ENCODE measurements at places on chromosomes 12 and 14. TPM values are rescaled to one million over a fixed set of nuclear protein-coding genes. Genes with fewer than 3 reads are reported as not detected.

TAS2R20 gene
- 4.7 TPM for total RNA-seq

PRH2 gene
- total RNA-seq: not detected

CELA1 gene
- not detected for total RNA-seq

MLH3 gene
- 23.9 TPM for total RNA-seq

NTF3 gene
- total RNA-seq: 58.9 TPM

MYF6 gene
- total RNA-seq: not detected

RECQL gene
- total RNA-seq: 8.7 TPM

VWF gene
- total RNA-seq: 1,026 TPM

GNB3 gene
- 10.4 TPM for total RNA-seq

LMNTD1 gene
- not detected for total RNA-seq

DNA sequence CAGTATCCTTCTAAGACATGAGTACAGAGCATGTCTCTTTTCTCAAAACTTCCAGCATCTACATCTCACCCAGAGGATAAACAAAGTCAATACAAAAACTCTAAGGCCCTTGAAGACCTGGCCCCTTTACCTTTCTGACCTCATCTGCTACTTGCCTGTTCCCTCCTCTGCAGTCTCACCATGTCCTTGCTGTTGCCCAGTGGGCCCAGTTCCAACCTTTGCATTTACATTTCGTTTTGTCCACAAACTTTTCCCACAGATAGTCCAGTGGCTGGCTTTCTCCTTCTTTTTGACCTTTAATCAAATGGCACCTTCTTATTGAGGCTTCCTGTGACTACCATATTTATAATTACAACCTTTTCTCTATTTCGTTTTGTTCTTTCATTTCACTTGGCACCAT is 1.6 kb downstream of the IRAK4 start:
- DNase-seq: no peak

- DNase-seq: no peak
Observed at GRCh38 chr14:34201909-34202637, 251.2 kb upstream of the EGLN3 start.

GRCh38 chr12:45988264-45988663 is 2.1 kb downstream of the SCAF11 start:
- DNase-seq: no peak

DNA sequence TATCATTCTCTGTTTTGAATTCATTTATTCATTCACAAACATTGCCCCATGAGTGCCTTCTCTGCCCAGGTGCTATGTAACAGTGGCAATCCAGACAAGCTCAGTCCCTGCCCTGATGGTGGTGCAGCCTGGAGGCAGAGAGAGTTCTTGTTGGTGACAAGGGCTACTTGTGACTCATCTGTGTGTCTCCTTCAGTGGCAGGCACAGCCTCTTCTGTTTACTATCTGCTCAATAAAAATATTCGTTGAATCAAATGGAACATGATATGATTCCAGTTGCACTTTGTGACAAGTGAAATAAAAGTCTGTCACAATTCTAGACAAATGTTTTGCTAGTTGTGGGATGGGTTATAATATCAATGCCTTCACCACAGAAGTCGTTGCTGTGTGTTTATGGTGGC is 20.6 kb upstream of the CPM start:
- no peak for DNase-seq

DNA sequence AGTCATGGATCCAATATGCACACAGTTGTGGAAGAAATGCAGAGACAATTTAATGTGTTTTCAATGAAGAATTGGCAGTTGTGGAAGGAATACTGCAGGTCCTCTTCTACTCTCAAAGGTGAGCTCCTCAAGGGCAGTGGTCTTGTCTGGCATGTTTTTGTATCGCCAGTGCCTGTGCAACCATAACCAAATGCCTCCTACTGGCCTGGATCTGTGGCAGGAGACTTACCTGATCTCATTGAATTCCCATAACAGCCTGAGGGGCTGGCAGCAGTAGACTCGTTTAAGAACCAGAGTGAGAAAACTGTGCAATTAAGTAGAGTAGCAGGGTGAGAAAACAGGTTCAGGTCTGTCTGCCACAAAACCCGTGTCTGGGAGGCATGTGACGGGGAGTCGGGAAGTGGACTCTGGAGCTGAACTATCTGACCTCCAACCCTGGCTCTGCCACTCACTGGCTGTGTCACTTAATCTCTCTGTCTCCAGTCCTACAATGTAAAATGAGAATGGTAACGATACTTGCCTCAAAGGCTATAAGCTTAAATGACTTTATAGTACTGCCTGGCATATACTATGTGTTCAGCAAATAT is 268.2 kb upstream of the SSTR1 start:
- DNase-seq: no peak

DNA sequence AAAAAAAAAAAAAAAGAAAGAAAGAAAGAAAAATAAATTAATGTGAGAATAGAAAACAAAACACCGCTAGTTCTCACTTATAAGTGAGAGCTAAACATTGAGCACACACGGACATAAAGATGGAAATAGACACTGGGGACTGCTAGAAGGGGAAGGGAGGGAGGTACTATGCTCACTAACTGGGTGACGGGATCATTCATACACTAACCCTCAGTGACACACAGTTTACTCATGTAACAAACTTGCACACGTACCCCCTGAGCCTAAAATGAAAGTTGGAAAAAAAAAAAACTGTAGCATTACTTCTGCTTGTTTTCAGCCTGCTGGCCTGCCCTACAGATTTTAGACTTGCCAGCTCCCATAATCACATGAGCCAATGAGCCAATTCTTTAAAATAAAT is 10.5 kb upstream of the PRMT5 start:
- no peak for DNase-seq

GRCh38 chr14:100747736-100748135 is 21.0 kb downstream of the DLK1 start:
- DNase-seq: peak; percentile 25

DNA sequence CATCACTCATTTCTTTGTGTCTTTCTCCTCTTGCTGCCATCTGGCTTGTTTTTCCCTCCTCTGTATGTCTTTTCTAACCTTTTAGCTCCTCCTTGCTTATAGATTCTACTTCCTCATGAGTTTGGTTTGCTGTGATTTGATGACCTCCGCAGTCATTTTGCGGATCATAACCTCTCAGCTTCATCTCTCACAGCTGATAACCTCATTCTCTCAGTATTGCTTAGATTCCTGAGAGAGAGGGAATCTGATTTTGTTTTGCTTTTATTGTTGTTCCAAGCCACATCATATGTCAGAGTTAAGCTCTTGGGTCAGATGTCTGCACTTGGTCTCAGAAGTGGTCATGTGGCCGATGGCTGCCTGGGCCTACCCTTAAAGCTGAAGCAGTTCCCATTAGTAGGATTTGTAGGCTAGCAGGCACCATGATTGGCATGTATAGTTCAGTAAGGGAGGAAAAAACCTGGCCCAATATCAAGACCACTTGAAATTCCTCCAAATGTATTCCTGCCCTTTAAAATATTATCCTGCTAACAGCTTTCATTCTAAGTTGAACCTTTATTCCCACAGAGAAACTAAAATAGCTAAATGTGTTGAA is 13.5 kb downstream of the ZNF664 start:
- DNase-seq: no peak

- no peak for DNase-seq
Observed at GRCh38 chr12:71949646-71950045, 11.0 kb downstream of the TPH2 start.

- no peak for DNase-seq
Observed at GRCh38 chr12:13085968-13086686, 17.3 kb downstream of the GSG1 start.

- DNase-seq: no peak
Observed at GRCh38 chr12:127174881-127175280, 1092.1 kb upstream of the TMEM132C start.

- no peak for DNase-seq
Observed at GRCh38 chr12:132386926-132387497, 57.6 kb upstream of the GALNT9 start.

- no peak for DNase-seq
Observed at GRCh38 chr14:83777516-83777915, 1752.4 kb upstream of the FLRT2 start.

GRCh38 chr12:68173792-68174191 is 14.3 kb upstream of the IFNG start:
- no peak for DNase-seq
